ENCODE measurements at places on chromosomes 2 and 18. TPM values are rescaled to one million over a fixed set of nuclear protein-coding genes. Genes with fewer than 3 reads are reported as not detected.
A peak's percentile ranks its signal among the peaks of the same experiment; 100 is the strongest.

- no peak for DNase-seq
Observed at GRCh38 chr2:236405357-236405756, 141.2 kb upstream of the ASB18 start.

GRCh38 chr18:61556862-61557261, 223.6 kb downstream of the CDH20 start:
- DNase-seq: no peak

DNA sequence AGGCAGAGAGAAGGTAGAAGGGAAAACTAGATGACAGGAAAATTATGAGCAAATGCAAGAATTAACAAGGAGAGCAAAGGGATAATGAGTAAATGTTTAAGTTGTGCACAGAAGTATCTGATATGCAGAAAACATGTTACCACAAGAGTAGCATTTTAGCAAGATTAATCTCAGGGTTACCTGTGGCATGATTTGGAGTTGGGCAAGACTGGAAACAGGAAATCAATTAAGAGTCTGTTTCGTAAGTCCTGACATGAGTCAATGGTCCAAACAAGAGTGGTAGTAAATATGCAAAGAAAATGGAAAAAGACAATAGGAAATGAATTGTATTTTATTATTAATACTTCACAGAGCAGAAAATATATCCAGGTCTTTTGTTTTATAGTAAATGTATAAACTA, 17.3 kb upstream of the MTX2 start:
- peak; percentile 97 for DNase-seq

- no peak for DNase-seq
Observed at GRCh38 chr2:68319398-68320117, at the start of gene CNRIP1. CNRIP1 (minus strand) TSS chr2:68319949; CDS start chr2:68319400, 549 bp downstream.

DNA sequence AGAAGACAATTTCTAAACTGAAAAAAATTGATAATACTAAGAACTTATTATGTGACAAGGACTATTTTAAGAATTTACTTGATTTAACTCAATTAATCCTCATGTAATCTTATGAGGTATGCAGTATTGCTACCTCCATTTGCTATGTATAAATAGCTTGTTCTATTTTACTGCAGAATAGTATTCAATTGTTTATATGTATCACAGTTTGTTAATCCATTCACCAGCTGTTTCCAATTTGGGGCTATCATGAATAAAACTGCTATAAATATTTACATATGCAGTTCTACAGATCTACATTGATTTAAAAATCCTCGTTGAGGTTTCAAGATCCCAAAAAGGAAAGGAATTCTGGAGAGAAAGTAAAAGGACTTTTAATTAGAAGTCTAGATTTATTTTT, 54.8 kb upstream of the DOCK10 start:
- DNase-seq: no peak

- no peak for DNase-seq
Observed at GRCh38 chr2:223649554-223650533, 47.7 kb upstream of the SCG2 start.

- DNase-seq: peak; percentile 86
Observed at GRCh38 chr2:229363185-229363814, 92.2 kb upstream of the PID1 start.

DNA sequence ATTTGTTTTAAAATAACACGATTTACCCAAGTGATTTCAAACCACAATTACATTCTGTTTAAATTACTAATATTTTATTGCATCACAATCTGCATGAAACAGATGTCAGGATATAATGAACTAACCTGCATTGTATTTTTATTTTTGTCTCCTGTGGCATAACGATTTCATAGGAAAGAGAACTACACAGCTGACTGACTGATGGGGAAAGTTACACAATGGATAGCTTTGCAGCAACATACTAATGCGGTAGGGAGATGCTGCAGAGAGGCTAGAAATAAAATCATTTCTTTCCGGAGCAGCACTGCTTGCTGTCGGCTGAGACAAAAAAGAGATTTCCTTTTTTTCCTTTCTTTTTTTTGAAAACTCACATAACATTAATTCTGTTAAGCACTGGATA, 36.9 kb downstream of the SCN1A start:
- DNase-seq: no peak

- DNase-seq: peak; percentile 94
Observed at GRCh38 chr2:3633089-3633981, 24.7 kb upstream of the ALLC start.

DNA sequence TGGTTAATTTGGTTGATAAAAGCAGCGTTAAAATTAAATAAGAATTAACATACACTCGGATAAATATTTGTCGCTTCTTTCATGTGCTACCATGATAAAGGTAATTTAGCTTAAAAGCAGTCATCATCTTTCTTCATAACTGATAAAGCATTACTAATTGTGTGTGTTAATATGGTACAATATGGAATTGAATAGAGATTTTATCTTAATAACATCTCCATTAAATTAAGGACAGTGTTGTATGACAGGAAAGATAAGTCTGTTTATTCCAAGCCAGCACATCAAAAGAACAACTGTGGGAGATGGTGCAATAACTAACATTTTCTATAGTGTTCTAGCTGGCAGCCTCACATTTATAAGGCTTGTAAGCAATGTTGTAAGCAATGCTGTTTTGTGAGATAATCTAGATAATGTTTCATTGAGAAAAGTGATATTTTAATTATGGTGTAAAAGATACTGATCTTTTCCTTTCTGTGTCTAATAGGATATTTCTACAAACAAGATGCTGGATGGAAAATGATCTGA, 64.4 kb upstream of the AFF3 start:
- no peak for DNase-seq

DNA sequence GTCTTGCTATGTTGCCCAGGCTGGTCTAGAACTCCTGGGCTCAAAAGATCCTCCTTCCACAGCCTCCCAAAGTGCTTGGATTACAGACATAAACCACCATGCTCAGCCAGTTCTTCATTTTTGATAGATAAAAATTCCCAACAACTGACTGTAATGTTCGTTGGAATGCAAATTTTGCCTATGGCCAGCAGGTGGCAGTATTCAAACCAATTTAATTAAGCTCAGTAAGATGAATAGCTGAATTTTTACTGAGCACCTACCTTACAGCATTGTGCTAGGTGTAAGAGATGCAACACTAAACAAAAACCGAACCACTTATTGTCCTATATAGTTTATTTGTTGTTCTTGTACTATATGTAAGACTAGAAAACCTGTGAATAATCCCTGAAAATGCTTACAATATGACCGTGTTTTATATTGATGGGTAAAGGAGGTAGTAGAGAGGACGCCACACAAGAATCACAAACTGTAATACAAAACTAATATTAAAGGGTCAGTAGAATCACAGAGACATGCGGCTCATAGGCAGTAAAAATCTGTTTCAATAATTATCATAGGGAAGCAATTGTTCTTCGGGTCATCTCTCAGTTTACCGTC, 8.2 kb upstream of the TMEM182 start:
- DNase-seq: peak; percentile 58

Gene IL1A
- 53.5 TPM for total RNA-seq

Gene EFEMP1
- 227 TPM for total RNA-seq

Gene SCYGR4
- not detected for total RNA-seq

Gene SLC9A4
- 0.13 TPM for total RNA-seq

Gene ST8SIA5
- total RNA-seq: not detected

Gene FRZB
- 0.38 TPM for total RNA-seq

Gene CTAGE1
- under 0.01 TPM for total RNA-seq

All from bronchial epithelial cell (primary cell).